ENCODE measurements at places on chromosomes 6 and 20.

DNA sequence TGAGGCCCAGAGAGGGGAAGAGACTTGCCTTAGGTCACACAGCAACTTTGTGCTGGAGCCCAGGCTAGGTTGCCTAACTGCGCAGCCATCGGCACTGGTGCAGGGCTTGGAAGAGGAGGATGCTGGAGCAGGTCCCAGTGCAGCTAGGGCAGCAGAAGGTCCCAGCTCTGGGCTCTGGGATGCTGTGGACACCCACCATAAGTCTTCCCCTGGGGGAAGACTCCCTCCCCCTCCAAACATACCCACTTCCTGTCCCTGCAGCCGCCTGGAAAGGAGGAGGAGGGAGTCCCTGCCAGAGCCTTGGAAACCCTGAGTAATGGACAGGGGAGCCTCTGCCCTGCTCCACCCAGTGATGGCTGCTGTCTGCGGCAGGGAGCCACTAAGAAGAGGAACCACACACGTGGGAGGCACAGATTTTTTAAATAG is 93.6 kb downstream of the NCR2 start:
- peak; percentile 37 for DNase-seq

GRCh38 chr20:40262219-40262618 is 426.8 kb downstream of the MAFB start:
- DNase-seq, result no peak

DNA sequence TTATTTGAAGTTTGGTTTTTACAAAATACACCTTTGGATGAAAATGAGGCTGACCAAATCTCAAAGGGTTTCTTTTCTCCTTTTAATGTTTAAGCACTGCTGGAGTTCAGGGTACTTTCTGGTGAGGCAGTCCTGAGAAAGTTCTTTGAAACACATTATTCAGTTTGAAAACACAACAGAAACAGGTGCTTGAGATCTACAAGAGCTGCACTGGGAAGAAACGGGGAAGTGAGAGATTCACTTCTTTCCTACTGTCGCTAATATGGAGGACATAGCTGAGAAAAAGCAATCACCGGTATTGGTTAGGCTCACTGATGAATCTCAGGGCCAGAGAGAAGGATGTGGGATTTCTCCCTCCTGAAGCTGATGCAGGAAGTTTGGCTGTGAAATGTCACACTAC is 22.9 kb upstream of the TMEM170B start:
- DNase-seq, result no peak

- no peak for DNase-seq
Measured at GRCh38 chr6:80728101-80728750, 621.8 kb downstream of the BCKDHB start.

- DNase-seq, result no peak
Measured at GRCh38 chr20:7629880-7630279, 310.4 kb downstream of the HAO1 start.

GRCh38 chr6:142867988-142868812 is 76.8 kb downstream of the HIVEP2 start:
- no peak for DNase-seq

- no peak for DNase-seq
Measured at GRCh38 chr6:3727036-3727435, 24.5 kb downstream of the PXDC1 start.

GRCh38 chr6:30272032-30272431 is 54.7 kb upstream of the TRIM39 start:
- no peak for DNase-seq

- DNase-seq, result no peak
Measured at GRCh38 chr6:127462376-127462775, 3.2 kb upstream of the KIAA0408 start.

- DNase-seq, result no peak
Measured at GRCh38 chr6:56158571-56158970, 88.8 kb downstream of the COL21A1 start.
